ENCODE measurements at places on chromosomes 4 and X.

- no peak for DNase-seq
Observed at GRCh38 chrX:149037281-149037870, 467.7 kb downstream of the IDS start.

GRCh38 chr4:3366893-3367775, 74.3 kb downstream of the RGS12 start:
- no peak for DNase-seq

DNA sequence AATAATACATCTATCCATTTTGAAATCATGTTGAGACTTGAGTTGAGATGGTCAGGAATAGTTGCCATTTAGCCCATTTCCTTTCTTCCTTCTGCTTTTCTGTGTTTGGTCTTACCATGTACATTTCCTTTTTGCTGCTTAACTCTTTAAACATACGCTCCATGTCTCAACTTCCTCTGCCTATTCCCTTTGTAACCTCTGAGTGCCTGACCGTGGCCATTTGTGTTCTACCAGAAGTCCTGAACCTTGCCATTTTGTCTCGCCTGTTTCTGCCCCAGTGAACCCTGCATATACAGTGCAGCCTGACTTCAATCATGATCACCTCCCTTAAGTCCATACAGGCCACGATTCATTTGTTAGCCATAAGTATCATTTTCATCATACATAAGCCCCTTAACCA, 169.0 kb downstream of the RAPGEF2 start:
- DNase-seq, result no peak

DNA sequence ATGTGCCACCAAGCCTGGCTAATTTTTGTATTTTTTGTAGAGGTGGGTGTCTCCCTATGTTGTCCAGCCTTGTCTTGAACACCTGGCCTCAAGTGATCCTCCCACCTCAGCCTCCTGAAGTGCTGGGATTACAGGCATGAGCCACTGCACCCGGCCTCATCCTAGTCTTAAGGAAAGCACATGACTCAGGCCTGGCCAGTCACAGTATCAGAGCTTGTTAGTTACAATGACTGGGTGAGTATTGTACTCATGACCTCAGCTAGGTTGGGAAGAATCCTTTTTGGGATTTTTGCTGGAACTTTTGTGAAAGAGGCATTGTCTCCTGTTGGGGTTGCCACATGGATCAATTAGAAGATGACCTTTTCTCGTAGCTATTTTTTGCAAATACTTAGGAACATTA, 292.8 kb downstream of the RAPGEF2 start:
- DNase-seq, result no peak

DNA sequence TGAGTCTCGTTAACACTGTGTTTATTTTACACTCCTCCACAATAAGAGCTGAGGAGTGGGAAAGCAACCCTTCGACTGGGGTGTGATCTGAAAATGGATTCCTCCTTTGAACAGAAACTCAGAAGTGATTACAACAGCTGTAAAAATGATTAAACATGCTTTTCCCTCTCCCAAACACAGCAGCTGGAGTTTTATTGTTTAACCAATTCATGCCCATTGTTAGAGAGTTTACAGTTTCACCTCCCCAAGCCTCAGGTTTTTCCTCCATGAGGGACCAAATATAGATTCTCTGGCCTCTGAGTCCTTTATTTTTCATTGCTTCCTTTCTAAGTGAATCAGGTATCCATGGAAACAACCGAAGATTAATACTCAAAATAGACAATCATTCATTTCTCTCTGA, 263.0 kb upstream of the TAPT1 start:
- no peak for DNase-seq

DNA sequence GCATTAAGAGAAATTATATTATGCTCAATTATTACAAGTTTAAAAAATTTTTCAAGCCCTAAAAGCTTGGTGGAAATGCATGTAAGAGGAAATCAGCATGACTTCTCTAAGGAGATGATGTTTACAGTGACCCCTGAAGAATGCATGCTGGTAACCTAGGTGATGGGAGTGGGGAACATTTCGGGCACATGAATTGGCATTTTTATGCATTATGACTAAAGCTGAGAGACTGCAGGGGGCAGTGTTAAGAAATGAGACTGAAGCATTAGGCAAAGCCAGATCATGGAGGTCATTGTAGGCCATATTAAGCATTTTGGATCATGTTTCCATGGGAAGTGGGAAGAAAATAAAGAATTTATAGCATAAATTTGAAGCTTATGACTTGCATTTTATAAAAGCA, 421.3 kb downstream of the FAT4 start:
- no peak for DNase-seq

DNA sequence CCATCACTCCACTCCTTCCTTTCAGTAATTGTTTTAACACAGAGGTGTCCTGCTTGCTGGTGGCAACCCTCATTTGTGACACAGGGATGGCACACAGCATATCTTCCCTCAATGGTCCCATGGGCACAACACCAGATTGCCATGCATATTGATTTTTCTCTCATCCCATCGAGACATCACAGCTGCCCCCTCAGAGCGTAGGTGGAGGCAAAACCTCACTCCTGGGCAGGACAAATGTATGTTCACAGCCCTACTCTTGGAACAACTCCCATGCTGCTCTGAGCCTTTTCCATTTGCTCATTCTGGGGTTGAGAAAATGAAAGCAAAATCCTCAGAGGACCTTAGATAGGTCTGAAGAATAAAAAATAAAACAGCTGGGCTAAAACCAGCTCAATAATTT, 172.2 kb downstream of the GABRB1 start:
- no peak for DNase-seq

- DNase-seq, result no peak
Observed at GRCh38 chr4:47193179-47193578, 161.8 kb downstream of the GABRB1 start.

GRCh38 chrX:150460063-150460462, 96.9 kb downstream of the MAMLD1 start:
- no peak for DNase-seq

DNA sequence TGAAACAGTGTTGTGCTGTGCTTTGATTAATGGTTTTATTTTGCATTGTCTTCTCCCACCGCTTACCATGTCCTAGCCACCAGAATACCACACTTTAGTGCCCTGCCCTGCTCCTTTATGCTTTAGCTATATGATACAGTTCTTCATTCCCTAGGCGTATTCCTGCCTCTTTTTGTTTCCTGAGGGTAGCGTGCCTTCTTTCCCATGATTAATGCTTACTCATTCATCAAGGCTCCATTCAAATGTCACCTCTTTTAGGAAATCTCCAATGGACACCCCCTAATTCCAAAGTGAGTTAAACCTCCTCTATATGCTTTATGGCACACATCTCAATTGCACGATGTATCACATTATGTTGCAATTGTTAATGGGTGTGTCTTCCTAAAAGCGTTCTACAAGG, 46.3 kb downstream of the SPANXD start:
- DNase-seq, result no peak

DNA sequence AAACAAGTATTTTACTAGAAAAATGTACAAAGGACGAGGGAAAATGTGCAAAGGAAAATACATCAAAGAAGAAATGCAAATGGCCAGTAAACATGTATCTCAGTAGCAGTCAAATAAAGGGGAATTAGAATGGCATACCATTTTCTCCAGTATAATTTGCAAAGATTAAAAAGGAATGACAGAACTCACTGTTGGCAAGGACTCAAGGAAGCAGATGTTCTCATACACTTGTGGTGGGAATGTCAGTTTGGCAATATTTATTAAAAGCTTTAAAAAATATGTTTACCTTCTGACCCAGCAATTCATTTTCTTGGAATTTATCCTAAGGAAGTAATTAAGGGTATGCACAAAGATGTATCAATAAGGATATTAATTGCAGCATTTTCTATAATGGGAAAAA, 7.6 kb downstream of the CLCN5 start:
- no peak for DNase-seq
